ENCODE measurements at places on chromosomes 11 and 22.

DNA sequence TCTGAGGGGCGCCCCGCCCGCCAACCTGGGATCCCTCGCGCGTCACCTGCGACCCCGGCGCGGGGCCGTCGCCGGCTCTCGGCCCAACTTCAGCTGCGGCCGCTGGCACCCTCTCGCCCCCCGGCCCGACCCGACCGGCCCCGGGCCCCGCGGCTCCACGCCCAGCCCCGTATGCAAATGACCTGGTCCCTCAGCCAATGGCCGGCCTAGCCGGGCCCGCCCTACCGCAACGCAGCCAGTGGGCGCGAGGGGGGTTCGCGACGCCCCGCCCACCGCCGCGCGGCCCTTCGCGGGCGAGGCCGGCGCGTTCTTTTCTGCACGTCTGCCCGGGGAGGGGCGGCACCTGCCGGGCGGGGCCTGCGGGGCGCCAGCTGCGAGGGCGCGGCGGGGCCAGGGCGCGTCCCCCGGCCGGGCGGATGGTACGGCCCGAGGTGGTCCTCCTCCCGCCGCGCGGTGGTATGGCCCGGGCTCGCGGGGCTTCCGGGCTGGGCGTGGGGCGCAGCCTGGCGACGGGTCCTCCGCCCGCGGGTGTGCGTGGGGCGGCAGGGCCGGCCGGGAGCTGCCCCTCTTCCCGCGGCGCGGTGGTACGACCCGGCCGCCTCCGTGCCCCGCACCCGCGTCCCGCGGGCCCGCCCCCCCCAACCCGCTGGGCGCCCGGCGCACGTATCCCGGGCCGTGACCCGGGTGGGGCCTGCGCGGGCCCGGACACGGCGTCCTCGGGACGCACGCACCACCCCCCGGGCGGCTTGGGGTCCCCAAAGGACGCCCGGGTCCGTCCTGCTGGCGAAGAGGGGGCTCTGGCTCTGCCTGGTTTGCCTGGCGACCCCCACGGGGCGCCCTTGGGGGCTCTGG is 7.7 kb upstream of the PHRF1 start:
- peak; percentile 91 for DNase-seq

DNA sequence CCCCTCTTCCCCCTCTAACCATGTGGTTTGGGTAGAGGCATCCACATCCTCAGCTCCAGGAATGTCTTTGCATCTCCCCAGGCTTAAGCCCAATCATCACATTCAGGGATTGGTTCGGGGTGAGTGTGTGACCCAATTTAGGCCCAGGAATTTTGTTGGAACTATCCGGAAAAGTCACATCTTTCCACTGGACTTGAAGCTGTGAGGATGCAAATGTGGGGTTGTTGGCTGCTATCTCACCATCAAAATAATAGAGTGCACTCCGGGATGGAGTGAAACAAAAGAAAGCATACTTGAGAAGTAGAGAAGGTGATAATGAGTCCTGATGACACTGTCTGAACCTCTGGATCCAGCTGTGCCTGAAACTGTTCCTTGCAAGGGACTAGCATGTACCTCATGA is 33.8 kb upstream of the OLFML1 start:
- no peak for DNase-seq

DNA sequence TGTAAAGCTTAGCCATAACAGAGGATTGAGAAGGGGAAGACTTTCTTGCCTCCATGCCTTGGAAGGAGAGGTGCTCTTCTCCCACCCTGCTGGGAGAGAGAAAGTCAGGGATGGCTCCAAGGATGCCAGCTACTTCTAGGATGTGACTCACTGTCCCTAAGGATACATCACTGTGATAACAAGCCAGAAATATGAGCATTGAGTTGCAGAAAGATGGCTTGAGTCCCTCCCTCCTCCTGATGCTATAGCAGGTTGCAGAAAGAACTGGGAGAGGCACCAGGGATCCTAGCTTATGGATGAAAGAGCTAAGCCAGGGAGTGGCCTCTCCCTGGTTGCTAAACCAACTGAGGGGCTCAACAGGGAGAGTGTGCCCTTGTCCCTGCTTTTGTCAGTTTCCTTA is 27.8 kb upstream of the FJX1 start:
- no peak for DNase-seq

DNA sequence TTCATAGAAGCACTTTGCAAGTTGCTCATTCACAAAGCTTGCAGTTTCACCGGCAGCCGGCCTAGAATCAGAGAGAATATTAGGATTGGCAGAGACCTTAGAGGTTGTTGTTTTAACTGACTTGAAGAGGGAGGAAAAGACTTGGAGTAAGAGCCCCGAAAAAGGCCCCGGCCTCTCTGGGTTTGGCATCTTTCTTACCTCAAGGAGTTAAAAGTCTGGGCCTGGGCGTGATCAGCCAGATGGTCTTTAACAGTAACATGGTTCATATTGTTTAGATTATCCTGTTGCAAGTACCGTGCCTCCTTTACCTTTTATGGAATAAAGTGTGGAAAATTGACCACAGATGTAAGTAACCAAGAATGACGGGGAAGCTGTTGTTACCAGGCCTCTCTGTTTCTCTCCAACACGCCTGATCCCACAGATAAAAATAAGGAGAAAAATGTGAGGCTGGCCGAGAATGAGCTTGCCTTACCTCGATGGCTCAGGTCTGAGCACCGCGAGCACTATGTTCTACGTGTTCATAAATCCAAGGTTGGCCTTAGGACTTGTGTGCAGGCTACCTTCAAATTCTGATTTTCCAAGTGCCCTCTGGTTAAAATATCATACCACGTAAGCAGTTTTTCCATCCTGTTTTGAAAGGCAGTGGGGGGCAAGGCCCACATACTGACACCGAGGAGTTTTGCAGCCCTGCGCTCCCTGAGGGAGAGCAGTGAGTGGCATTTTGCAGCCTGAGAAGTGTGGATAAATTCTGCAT is 56.4 kb downstream of the PARVA start:
- no peak for DNase-seq

- DNase-seq = no peak
Observed at GRCh38 chr11:120400564-120401364, 64.6 kb downstream of the ARHGEF12 start.

DNA sequence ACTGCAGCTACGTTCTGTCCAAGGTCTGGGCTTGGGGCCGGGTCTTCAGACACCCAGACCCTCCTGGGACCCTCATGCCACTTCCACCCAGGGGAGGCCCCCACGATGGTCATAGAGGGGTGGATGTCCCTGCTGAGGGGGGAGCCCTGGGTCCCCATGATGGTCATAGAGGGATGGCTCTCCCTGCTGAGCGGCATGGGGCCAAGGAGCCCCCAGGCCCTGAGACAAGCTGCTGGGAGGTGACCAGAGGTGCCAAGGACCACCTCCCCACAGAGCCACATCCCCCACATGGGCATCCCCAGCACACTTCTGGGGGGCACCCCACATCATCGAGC is 7.2 kb downstream of the MUC5B start:
- DNase-seq = no peak

DNA sequence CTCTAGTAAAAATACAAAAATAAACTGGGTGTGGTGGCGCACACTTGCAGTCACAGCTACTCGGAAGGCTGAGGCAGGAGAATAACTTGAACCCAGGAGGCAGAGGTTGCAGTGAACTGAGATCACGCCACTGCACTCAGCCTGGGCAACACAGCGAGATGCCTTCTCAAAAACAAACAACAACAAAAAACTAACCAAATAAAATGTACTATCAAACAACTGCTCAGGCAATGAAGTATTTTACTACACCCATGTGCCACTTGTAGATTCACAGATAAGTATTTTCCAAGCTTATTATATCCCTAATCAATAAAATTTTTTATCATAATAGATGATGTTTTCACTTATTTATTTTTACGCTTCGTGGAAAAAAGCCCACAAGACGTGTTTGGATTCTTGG is 924 bp downstream of the C11orf65 start:
- no peak for DNase-seq

DNA sequence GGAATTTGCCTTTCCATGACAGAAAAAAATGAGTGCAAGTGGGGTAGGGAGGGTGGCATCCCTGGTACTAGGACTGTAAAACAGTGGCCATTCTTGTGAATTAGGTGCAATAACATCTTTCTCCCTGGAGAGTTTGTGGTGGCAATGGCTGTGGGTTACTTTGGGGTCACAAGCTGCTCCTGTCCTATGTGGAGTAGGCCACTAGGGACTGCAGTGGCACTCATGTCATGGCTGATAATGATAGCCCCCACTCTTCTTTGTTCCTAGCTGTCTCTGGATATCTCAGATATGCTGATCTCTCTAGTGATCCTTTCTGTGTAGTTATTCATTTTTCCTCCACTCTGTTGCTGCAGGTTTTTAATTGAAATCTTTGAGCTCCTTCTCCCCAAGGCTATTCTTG is 270.5 kb upstream of the CHORDC1 start:
- DNase-seq = no peak

DNA sequence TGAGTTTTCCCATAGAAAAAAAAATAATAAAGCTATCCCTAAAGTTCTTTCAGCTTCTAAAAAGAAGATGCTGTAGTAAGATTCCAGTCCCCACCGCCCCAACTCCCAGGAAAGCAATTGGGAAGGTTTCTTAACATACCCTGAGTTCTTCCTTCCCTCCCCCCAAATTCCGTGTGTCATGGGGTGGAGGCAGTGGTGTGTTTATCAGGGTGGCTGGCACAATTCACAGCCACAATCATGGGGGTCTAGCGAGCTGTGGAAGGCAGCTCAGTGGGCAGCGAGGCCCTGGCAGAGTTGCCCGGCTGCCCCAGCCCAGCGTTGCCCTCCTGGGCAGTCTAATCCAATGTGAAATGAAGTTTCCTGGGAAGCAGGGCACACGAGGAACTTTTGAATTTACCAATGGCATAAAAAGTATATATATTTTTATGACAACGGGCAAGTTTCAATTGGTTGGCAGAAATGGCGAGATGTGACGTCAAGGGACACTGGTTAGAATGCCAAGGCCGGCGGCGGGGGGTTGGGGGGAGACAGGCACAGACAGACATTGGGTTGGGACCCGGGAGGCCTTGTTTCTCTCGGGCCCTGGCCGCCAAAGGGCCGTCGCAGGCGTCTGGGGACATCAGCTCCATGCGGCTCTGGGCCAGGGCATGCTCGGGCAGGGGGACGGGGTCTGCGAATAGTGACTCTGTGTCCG is 80.7 kb upstream of the PPARA start:
- no peak for DNase-seq

DNA sequence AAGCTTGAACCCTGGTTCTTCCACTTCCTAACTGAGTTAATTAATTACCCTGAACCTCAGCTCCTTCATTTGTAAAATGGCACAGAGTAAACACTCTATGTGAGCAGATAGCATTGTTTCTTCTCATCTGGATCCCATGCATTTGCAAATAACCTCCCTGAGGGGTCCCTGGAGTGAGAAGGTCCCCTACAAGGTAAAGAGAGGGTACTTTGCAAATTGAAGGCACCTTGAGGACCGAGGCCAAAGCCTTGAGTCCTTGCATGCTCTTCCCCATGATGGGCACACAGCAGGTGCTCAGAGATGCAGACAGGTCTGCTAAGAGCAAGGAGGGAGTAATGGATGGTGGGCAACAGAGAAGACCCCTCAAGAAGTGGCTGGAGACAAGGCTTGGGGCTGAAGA is 33.2 kb downstream of the OTOG start:
- DNase-seq = no peak

- no peak for DNase-seq
Observed at GRCh38 chr22:27302501-27302900, 499.1 kb downstream of the MN1 start.

GRCh38 chr22:17269224-17269606 is 50.0 kb upstream of the ADA2 start:
- DNase-seq = no peak

GRCh38 chr11:58742140-58742539 is 10.4 kb upstream of the GLYAT start:
- DNase-seq = no peak

DNA sequence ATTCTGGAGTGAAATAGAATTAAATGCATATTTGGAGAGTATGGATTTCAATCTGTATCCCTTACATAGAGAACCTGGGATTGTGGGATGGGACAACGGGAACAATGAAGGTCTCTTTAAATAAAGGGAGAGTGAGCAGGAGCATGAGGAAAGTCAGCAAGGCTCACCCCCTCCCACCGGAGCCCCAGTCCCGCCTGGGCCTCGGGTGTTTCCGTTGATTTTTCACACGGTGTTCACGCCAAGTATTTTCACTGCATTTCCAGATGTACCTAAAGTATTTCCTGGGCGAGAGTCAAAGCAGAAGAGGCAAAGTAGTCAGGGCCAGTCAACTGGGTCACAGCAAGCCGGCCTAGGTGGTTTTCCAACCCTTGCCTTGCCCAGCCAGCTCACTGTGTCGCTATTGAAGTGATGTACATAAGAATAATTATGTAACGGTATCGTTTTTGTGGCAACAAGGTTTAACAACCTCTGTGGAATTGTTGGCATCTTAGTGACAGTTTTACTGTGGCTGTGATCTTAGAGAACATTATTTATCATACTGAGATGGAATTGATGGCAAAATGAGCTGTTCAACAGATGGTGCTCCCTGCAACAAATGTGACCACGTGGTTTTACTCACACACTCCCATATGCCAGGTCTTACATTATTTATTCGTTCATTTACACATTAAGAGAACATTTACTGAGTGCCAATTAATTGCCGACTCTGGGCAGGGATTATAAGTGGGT is 177.3 kb downstream of the ADAMTS15 start:
- no peak for DNase-seq

DNA sequence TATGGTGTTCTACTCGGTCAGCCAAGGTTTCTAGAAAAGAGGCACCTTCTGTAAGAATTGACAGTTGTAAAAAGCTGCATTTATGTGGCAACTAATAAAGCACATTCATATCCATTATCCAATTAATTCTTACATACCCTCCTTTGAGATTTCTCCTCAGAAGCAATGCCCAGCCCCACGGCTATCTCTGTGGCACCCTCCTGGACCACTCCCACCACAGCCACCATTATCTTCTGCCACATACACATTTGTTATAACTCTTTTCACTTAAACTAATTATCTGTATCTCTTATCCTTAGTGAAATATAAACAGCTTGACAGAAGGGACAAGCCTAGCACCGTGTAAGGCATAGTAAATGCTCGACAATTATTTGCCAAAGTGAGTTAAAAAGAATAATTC is 48.5 kb downstream of the PAK1 start:
- no peak for DNase-seq

- no peak for DNase-seq
Observed at GRCh38 chr11:110243791-110244190, 52.6 kb downstream of the RDX start.

DNA sequence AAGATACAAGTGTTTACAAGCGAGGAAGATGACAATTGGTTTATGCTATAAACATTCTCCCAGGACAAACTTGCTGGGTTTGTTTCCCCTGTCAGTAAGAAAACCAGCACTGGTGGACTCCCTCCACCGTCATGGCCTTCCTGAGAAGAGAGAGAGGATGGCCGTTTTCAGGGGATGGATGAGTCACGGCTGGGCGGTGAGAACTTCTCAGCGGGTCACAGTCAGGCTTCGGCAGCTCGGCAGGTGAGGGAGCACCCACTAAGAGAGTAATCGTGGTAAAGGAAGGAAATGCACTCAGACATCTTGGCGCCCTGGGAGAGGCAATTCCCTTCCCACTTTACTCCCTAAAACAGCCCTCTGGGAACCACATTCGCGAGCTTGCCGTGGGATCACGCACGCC is 83.9 kb downstream of the NCAM1 start:
- no peak for DNase-seq

GRCh38 chr22:32971276-32971675 is 86.9 kb downstream of the SYN3 start:
- no peak for DNase-seq

- no peak for DNase-seq
Observed at GRCh38 chr11:126601550-126602215, 246.2 kb downstream of the ST3GAL4 start.

Measured in naive thymus-derived CD8-positive, alpha-beta T cell (primary cell).